ENCODE measurements at places on chromosomes 1 and 21. TPM values are rescaled to one million over a fixed set of nuclear protein-coding genes. Genes with fewer than 3 reads are reported as not detected.
A peak's percentile ranks its signal among the peaks of the same experiment; 100 is the strongest.

- DNase-seq, result no peak
Observed at GRCh38 chr1:222370081-222370912, 177.6 kb downstream of the HHIPL2 start.

DNA sequence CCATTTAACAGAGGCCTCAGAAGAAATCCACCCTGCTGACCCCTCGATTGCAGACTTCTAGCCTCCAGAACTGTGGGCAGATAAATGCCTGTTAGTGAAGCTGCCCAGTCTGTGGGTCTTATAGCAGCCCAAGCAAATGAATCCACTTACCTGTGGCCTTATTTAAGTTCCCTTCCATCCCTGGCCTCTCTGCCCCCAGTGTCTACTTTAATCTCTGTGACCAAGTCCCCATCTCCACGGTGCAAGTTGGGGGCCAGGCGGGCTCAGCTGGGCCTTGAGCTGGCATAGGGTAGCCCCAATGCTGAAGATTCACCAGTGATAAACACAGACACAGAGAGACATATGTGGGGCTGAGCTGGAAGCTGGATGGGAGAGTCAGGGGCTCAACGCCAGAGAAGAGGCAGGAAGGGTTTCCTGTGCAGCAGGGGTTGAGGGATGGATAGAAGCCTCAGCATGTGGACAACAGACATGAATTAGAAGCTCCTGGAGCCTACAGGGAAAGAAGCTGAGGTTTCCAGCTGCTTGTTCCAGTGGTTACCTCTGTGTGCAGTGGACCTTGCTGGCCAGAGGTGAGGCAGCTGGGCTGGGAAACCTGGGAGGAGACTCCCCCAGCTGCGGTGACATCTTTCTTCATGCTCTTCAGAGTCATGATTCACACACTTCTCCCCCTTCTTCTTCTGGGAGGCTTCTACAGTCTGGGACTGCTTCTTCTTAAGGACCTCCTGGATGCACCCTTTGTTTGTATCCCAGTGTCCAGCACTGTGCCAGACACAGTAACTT, 13.4 kb upstream of the B3GALT5 start:
- no peak for DNase-seq

GRCh38 chr1:40668769-40669525, 3.5 kb upstream of the RIMS3 start:
- peak; percentile 92 for DNase-seq

DNA sequence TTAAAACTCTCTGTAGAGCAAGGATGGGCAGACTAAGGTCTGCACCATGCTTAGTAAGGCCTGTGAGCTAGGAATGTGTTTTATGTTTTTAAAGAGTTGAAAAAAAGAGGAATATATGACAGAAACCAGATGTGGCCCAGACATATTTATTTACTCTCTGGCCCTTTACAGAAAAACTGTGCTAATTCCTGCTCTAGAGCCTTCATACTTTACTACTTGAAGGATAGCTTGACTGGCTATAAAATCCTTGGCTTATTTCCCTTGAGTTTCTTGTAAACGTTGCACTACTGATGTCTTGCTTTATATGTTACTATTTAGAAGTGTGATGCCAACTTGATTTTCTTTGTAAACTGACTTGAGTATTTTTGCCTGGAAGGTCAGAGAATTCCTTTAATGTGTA, 33.5 kb downstream of the CTBS start:
- no peak for DNase-seq

SPRR1A gene
- total RNA-seq, result not detected

DNA sequence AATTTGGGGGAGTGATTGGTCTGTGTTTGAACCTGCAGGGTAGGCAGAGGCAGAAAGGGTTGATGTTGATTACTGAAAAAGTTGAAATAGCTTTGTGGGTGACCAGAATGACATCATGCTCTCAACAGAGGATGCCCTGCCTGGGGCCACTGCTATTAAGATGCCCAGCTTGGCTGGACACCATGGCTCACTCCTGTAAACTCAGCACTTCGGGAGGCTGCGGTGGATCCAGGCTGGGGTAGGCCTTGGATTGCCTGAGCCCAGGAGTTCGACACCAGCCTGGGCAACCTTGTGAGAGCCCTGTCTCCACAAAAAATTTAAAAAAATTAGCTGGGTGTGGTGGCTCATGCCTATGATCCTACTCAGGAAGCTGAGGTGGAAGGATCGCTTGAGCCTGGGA, 42.8 kb upstream of the CACNA1E start:
- DNase-seq, result no peak

- DNase-seq, result no peak
Observed at GRCh38 chr1:201223852-201224665, 33.4 kb downstream of the IGFN1 start.

DNA sequence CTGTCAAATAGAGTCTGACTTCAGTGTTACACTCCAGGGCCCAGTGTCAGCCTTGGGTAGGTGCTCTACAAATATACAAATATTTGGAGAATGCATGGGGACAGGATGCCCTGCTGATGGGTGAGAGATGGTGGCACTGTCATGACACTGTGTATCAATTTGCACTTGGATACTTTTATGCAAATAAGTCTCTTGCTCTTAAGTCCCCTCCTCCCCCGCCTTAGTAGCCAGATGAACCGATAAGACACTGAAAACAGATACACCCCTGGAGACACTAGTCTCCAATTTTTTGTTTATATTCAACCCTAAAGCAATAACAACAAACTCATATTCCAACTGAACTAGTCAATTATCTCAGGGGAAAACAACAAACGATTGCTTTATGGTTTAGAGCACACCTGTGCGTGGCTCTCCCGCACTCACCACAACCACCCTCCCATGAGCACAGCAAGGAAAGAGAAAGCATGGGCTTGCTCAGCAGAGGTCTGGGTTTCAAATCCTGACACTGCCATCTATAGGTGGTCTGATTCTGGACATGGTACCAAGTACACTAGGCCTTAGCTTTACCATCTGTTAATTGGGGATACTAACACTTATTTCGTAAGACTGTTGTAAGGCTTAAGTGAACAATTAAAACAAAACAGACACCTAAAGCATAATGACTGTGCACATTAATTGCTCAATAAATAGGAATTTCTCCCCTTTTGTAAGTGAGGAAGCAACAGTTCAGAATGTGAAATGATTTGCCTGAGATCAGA, 50.3 kb downstream of the HIVEP3 start:
- DNase-seq, result no peak
